ENCODE measurements at places on chromosomes 2 and 18.

DNA sequence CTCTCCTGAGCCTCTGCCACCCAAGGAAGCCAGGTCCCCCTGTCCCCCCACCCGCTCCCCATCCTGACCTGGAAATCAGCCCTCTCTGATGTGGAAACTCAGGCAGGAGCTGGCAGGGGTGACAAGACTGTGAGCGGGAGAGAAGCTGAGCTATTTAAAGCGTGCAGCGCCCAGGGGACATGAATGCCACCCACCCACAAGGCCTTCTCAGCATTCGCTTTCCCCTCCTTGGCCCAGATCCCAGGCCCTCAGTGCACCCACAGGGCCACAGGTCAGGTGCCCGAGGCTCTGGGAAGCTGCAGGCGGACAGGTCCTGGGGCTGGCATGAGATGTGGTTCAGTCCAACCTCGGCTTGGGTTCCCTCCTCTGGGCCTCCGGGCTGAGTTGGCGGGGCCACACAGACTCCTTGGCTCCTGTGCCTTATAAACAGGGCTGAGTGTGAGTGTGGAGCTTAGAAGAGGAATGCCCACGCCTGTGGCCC is 168.3 kb downstream of the SMAD7 start:
- DNase-seq, result no peak

DNA sequence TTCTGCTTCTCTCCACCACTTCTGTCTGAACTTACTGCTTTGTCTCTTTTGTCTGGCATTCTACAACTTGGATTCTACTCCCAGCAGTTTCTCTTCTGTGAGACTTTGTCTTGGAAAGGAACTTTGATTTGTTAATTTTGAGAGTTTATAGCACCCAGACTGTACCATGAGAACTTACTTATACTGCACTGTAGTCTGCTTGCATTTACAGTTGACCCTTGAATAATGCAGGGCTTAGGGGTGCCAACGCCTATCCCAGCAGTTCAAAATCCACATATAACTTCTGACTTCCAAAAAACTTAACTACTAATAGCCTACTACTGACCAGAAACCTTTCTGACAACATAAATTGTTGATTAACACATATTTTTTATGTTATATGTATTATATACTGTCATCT is 55.5 kb downstream of the DYNC1I2 start:
- DNase-seq, result no peak

DNA sequence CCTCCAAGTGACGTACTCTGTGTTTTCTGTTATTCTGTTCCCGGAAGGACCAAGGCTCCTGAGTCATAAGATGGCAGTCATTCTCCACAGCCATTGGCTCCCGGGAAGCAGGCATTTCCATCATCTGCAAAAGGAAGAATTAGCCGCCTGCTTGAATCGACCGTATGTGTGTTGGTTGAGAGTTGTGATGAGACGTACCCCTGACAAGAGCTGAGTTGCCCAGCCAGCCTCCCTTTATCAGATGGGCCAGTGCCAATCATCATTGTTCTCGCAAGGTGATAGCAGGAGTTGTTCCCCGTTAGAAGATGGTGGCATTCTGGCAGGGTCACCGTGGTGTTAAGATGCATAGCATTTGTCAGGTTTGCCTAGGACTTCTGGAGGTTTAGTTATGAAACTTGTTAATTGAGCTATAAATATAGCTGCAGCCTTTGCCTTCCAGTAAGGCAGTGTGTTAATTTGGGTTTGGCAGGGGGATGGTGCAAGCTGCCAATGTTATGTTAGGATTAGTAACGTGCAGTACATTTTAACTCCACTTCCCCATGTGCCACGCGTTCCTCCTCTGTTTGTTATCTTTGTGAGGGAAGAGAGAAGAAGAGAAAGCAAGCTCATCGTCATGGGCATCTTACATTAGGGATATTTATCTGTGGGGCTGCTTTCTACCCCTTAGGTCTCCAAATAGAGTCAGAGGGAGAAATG is 652.7 kb upstream of the FANCL start:
- peak; percentile 39 for DNase-seq

- no peak for DNase-seq
These were observed 69.1 kb downstream of the HS6ST1 start for GRCh38 chr2:128249555-128249954.

DNA sequence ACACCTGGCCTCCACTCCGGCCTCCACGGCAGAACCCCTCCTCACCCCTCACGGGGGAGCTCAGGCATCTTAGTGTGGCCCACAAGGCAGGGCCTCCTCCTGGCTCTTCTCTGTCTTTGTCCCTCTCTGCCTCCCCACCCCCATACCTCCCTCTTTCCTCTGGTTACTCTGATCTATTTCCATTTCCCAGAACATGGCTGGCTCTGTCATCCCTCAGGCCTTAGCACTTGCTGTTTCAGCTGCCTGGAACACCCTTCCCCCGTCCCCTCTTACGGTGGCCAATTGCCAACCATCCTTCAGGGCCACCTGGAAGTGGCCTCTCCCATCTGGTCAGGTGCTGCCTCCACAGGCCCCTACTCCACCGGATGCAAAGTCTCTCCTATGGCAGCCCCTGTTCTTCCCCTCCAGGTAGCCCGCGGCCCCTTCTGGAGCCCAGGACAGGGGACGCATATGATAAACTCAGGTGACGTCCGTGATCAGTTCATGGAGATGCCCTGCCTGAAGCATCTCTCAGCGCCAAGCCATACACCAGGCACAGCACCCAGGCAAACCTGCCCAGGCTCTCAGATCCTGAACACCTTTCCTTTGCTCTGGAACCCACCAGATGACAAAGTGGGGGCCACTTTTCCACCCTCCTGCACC is 3.6 kb upstream of the ECEL1 start:
- no peak for DNase-seq

DNA sequence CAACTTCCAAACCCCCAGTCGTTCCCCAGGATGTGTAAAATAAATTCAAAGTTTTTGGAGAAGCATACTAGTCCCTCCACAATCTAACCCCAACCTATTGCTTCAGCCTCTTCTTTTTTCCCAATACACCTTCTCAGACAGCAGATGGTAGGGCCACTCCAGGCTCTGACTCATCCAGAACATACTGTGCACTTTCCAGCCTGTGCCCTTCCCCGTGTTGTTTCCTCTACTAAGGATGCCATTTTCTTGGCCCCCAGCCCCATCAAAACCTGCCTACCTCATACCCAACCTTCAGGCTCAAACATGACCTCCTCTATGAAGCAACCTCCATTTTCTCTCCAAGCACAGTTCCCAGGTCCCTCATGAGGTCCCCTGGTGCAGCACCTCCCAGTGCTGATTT is 669.3 kb downstream of the BCL11A start:
- DNase-seq, result no peak

- DNase-seq, result no peak
These were observed 105.6 kb downstream of the CMPK2 start for GRCh38 chr2:6760132-6760531.

DNA sequence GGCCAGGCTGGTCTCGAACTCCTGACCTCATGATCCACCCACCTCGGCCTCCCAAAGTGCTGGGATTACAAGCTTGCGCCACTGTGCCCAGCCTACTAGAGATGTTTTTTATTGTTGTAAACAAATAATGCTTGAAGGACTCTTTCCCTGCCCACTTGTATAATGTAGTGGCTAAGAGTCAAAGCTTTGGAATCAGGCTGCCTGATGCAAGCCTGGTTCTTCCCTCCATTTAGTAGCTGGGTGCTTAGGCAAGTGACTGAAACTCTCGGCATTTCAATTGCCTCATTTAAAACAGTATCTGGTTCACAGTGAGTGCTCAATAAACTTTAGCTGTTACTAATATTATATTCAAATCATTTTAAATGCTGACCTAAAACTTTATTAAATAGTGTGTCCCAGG is 264.0 kb upstream of the FBXO11 start:
- no peak for DNase-seq

GRCh38 chr2:202690321-202690900 is 55.6 kb downstream of the FAM117B start:
- DNase-seq, result no peak

- no peak for DNase-seq
These were observed 160.6 kb downstream of the METTL4 start for GRCh38 chr18:2410688-2411087.

DNA sequence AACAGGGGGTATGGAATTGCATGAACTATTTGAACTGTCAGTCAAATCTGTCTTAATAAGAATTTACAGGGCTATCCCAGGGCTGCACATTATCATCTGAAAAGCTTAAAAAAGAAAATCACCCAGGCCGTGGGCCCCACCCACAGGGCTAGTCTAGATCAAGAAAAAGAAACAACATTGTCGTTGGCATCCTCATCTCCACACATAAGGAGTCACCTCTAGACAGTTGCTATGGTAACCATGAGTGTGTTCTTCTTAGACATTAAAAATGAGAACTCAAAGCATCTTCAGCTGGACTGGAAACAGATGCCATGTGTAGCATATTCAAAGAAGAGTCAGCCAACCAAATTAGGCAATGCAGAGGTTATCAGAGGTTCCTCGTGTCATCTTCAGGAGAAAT is 72.3 kb upstream of the CPO start:
- DNase-seq, result peak; percentile 10

GRCh38 chr2:212970132-212970531 is 181.3 kb downstream of the IKZF2 start:
- DNase-seq, result no peak

DNA sequence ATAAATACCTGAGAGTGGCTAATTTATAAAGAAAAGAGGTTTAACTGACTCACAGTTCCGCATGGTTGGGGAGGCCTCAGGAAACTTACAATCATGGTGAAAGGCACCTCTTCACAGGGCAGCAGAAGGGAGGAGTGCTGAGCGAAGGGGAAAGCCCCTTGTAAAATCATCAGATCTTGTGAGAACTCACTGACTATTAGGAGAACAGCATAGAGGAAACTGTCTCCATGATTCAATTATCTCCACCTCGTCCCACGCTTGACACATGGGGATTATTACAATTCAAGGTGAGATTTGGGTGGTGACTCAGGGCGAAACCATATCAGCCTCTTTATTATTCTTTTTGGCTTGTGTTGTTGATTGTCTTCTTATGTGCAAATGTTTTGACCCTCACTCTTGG is 76.2 kb downstream of the WDR7 start:
- DNase-seq, result no peak

- no peak for DNase-seq
These were observed 10.9 kb downstream of the POLI start for GRCh38 chr18:54280220-54280569.

- no peak for DNase-seq
These were observed 147.3 kb upstream of the TCF4 start for GRCh38 chr18:55735199-55735855.

- no peak for DNase-seq
These were observed 298.2 kb upstream of the HNRNPA3 start for GRCh38 chr2:176914371-176914770.

- peak; percentile 59 for DNase-seq
These were observed 51.0 kb downstream of the SETBP1 start for GRCh38 chr18:44731530-44732237.

GRCh38 chr18:10017043-10017442 is 103.2 kb downstream of the VAPA start:
- DNase-seq, result no peak

DNA sequence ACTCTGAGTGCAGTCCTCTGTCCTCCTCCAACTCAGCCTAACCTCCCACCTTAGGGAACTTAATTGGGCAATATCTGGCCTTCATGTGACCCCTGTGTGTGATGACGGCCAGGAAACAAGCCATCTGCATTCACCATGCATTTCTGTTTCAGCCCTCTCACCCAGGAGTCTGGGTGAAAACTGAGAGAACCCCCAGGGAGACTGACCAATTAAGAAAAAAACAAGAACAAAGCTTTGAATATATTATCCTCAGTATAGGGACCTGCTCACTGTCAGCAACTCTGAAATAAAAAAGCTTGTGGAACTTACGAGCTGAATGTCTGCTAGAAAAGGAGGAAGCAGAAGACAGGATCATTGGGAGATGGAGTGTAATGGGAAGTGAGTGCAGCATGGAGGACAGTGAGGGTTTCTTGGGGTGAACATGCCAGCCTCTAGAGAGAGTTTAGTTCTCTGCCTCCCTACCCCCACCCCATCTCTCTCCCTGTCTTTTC is 9.5 kb downstream of the MAPRE2 start:
- DNase-seq, result peak; percentile 50

GRCh38 chr2:66577321-66578053 is 142.6 kb downstream of the MEIS1 start:
- no peak for DNase-seq

DNA sequence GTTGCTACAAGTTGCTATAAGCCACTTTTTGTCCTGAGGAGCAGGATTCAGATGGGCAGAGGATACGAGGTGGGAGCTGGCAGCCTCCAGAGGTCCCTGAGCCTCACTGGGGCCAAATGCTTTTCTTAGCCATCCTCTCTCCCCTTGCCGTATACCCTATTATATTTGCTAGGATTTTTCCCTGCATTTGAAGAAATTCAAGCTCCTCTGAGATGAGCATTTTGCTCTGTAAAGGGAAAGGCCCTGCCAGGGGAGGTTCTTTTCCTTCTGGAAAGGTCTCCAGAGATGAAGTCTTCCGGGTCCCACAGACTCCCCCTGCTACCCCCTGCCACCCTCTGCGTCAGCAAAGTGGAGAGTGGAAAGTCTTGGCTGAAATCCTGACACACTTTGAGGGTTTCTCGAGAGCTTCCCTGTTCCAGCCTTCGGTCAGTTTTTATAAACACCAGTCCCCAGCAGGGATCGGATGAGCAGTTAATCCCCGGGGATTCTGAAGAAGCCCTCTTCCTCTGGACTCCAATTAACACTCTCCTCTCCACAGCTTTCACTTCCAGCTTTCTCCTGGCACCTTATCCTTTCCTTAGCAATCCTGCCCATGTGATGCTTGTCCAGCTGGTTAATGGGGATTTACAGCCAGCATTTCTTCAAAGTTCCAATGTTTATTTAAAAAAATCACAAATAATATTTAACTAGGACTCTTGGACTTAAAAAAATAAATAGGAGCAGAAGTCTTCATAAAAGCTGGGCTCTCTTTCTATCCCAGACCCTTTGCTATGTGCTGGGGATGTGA is 13.1 kb downstream of the CYRIA start:
- DNase-seq, result no peak

- no peak for DNase-seq
These were observed 44.3 kb upstream of the GPR39 start for GRCh38 chr2:132372276-132372675.

- no peak for DNase-seq
These were observed 63.3 kb upstream of the WDSUB1 start for GRCh38 chr2:159349674-159350299.

DNA sequence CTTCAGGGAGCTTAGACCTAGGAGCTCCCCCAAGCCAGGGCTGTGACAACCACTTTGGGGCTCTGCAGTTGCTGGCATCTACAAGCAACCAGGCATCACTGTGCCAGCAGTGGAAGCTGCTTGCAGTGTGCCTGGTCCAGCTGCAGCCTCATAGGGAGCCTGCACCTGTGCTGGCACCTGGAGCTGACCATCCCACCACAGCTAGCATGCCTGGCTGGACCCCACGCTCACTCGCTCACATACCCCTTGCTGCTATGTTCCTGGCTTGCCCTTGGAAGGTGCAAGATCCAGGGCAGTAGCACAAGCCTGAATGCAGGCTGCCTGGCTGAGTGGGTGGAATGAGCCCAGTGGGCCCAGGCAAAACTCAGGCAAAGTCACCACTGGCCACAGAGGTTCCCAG is 82.5 kb downstream of the ZNF804A start:
- no peak for DNase-seq

DNA sequence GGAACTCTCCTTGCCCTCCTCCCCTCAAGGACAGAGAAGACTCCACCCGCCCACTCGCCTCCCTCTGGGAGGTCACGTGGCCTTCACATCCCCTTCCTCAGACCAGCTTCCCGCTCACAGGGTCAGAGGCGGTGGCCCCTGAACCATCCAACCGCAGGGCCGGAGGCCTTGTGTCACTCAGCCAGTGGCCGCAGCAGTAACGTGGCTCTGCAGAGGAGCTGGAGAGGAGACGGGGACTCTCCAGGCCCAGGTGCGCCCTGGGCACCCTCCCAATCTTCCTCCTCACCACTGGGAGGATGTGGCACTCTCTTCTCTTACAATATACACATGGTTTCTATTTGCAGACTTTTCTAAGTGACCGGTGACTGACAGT is 161.7 kb downstream of the TWIST2 start:
- no peak for DNase-seq

Data from common myeloid progenitor, CD34-positive (primary cell).